ENCODE measurements at places on chromosomes 7 and 10.

- no peak for DNase-seq
Measured at GRCh38 chr10:74746813-74747212, 79.6 kb upstream of the KAT6B start.

GRCh38 chr10:78532480-78533042 is 498.9 kb downstream of the RPS24 start:
- no peak for DNase-seq

- DNase-seq = no peak
Measured at GRCh38 chr7:101678658-101679057, 49.6 kb upstream of the MYL10 start.

DNA sequence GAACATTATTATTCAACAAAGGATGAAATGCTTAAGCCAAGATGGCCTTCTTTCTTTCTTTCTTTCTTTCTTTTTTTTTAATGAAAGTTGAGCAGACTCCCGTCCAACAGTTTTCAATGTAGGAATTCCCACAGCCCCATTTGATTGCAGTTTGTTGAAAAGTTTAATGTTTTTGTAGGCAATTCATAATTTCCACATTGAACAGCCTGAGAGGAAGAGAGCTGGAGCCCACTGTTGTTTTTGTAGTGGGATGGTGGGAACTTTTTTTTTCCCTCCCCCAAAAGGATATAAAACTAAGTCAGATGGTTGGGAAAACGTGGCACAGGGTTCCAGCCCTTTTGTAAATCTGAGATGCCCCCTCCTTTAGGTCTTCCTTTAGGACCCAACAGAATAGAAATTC is 86.6 kb downstream of the TCF7L2 start:
- DNase-seq = no peak

DNA sequence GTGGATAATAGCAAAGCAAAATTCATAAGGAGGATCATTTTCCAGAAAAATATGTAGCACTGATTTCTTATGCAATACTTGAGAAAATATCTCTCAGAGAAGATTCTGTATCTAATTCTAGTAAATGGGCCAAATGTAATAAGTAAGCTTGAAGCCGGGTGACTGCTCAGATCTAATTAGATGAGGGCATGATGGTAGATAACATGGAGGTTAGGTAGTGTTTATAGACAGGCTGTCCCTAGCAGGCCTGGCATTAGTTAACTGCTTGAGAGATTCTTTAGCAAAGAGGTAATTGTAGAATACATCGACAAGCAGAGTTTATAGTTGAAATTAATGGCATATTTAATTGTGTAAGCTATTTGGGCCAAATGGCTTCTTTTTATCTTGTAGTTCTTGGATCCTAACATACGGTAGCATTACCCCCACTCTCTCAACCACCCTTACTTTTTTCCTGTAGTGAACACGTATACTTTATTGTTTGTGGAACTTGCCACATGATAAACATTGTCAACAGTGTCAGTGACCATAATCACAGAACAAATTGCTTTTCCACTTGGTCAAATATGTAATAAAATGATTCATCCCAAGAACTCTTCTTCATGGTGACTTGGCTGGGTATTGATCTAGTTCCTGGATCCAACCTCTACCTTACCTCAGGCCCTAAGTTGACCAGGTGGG is 343.1 kb downstream of the BBS9 start:
- no peak for DNase-seq

DNA sequence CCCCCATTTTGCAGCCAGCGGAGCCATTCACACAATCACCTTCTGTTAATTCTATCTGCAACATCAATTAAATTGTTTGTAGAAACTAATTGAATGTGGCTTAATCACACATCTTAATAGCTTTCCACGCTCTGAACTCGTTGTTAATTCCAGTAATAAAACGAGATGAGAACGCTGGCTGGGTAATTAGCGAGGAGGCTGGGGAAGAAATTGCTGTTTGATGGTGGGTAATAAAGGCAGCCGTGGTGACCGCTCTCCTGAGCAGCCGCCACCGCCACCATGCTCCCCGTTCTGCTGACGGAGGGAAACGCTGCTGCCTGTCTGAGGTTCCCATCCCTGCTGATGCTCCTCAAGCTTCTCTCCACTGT is 36.3 kb downstream of the GBX1 start:
- no peak for DNase-seq

Measured in stimulated activated CD4-positive, alpha-beta T cell treated with anti-CD3 and anti-CD28 coated beads, Interleukin-4, amount 100 ng/mL, for 48 hours (primary cell).